NCI-H1092 (cell line): ENCODE measurements at places on chromosomes 12 and 14.

GRCh38 chr14:24430143-24430681, 458 bp downstream of the KHNYN start:
- no peak for DNase-seq

DNA sequence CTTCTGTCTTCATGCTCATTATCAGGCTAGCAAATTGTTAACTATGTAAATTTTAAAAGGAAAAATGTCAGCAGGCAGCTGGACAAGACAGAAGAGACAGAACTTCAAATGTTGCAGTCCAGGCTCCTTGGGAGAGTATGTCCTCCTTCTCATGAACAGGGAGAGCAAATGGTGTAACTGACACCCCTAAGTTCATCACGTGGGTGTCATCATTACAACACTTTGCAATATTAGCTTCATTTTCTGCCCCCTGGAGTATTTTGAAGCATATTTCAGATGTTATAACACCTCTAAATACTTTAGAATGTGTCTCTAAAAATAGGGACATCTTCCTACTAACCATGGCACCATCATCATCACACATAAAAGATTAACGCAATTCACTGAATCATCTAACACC, 62.1 kb downstream of the ZNF664 start:
- no peak for DNase-seq

GRCh38 chr12:67578976-67579661, 69.4 kb upstream of the DYRK2 start:
- no peak for DNase-seq

DNA sequence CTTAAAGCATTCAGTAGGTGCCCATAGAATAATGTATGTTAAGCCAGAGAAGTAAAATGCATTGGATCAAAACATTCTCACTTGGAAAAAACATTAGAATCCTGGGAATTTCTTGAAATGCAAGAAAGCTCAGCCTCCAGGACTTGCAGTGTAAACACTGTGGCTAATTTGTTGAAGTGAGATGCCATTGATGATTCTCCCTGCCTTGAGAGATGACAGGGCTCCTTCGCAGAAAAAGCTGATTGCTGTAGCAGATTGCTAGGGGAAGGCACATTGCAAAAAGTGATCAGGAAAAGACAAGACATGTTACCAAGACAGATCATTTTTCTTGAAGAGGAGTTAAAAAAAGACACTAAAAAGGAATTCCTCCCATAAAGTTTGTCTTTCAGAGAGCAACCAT, 204.2 kb upstream of the HMGA2 start:
- DNase-seq = no peak

- DNase-seq = no peak
Observed at GRCh38 chr14:67429510-67430205, 17.7 kb upstream of the PLEK2 start.

- no peak for DNase-seq
Observed at GRCh38 chr14:100408350-100409002, 85.3 kb downstream of the SLC25A47 start.

GRCh38 chr12:81953541-81953940, 194.4 kb upstream of the PPFIA2 start:
- DNase-seq = no peak

DNA sequence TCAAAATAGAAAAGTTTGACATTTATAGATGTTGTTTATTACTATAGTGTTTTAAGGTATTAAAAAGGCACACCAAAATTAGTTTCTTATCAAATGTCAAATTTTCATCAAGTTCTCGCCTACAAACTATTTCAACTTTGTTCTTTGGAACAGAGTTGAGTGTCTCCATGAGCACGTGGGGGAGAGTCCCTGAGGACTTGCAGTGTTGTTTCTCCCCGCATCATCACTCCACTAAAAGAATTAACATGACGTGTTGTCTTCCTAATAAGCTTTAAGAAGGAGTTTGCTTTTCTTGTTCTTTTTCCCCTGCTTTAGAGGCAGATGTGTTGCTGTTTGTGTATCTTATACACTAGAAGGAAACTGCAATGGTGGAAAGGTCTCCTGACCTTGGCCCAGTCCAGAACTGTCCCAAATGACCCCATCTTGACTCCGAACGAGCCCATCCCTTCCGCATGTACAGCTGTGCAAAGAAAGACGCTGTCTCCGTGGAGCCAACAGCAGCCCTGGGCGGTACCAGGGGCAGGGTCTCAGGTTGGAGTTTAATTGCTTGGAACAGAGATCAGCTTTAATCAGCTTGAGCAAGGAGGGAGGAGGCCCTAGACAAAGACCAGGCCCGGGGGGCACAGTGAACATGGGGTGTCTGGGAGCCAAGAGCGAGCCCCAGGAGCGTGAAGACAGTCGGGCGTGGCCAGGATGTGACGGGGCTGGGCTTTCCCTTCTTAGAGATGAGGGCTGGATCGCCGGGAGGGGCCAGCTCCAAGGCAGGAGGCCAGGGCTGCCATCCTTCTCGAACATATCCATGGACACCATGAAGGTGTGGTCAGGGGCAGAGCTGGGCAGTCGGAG, 215.4 kb upstream of the RTL1 start:
- no peak for DNase-seq

DNA sequence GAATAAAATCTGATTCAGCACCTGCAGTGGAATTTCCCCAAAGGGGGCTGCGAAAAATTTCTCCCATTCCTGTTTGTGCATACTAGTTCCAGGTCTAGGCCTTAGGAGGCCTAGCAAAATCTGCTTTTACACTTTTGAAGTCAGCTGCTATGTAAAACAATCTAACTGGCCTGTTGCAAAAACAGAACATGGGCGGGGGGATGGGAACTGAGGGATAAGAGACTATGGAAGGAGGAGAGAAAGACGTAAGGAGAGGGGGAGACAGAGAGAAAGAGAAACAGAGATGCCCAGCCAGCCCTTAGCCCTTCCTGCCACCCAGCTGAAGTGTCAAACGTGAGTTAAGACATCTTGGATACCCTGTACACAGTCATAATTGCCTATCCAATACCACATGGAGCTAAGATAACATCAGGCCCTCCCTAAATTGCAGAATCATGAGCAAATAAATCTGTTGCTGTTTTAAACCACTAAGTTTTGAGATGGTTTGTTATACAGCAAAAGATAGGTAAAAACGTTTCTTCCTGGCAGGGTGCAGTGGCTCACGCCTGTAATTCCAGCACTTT, 45.6 kb downstream of the SPTLC2 start:
- DNase-seq = no peak

DNA sequence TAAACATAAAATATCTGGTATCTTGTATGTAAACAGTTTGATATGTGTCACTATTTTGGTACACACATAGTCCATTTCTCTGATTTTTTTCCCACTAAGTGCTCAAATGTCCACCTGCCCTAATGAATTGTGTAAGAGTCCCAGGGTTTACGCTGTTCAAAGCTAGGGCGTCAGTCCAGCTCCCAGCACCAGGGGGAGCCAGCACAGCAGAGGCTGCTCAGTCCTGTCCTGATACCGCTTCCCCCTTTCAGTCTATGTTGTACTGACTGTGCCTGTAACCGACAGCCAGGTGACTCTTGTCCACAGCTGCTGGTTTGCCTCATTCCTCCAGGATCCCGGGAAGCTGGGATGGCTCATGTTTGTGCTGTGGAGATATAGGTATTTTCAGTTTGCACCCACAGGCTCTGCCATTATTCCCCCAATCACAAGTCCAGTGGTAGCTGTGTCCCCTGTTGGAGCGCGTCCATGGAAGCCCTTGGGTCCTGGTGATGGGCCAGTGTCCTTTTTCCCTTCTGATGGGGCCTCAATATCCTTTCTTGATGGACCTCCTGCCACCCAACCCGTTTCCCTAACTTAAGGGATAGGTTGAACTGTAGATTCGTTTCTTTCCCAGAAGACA, 242.0 kb downstream of the NEDD1 start:
- DNase-seq = no peak

DNA sequence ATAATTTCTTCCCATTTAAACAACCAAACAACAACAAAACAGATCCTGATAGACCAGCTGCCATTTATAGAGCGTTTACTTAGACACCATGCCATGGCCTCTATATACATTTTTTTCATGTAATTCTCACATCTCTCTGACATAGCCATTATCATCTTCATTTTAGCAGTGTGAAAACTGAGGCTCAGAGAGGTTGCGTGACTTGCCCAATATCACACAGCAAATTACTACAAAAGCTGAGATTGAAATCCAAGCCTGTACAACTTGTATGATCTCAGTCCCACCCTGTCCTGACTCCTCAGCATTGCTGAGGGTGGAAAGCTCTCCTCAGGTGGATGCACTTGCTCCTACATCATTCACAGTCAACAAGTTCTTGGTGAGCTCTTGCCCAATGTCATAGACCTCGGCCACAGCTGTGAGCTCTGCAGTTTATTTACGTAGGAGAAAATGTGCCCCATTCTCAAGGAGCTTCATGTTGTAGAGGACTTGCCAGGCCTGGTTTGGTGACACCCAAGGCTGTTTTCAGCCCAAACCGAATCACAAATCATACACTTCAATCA, 55.5 kb downstream of the CRACR2A start:
- DNase-seq = no peak

DNA sequence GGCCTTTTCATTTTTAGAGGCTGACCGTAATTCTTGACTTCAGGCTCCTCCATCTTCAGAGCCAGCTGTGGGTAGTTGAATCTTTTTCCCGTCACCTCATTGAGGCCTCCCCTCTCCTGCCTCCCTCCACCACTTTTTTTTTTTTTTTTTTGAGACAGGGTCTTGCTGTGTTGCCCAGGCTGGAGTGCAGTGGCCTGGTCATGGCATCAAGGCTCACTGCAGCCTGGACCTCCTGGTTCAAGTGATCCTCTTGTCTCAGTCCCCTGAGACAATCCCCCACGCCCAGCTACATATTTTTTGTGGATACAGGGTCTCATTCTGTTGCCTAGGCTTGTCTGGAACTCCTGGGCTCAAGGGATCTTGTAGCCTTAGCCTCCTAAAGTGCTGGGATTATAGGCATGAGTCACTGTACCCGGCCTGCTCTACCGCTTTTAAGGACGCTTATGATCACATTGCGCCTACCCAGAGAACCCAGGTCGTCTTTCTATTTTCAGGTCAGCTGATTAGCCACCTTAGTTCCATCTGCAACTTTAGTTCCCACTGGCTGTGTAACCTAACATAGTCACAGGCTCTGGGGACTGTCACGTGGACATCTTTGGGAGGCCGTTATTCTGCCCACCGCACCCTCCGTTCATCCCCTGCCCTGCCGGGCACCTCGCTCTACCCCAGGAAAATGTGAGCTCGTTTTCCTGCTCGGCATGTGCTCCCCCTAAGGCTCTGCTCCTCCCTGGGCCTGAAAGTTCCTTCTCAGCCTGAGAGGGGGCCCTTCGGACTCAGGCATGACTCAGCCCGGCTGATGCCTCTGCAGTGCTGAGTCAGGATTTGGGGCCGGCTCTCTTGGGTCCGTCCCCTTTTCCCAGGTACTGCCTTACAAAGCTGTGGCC, 13.4 kb downstream of the TNFAIP2 start:
- DNase-seq = no peak

- no peak for DNase-seq
Observed at GRCh38 chr14:71932229-71932981, at the start of gene RGS6. RGS6 (plus strand) TSS chr14:71932429.

DNA sequence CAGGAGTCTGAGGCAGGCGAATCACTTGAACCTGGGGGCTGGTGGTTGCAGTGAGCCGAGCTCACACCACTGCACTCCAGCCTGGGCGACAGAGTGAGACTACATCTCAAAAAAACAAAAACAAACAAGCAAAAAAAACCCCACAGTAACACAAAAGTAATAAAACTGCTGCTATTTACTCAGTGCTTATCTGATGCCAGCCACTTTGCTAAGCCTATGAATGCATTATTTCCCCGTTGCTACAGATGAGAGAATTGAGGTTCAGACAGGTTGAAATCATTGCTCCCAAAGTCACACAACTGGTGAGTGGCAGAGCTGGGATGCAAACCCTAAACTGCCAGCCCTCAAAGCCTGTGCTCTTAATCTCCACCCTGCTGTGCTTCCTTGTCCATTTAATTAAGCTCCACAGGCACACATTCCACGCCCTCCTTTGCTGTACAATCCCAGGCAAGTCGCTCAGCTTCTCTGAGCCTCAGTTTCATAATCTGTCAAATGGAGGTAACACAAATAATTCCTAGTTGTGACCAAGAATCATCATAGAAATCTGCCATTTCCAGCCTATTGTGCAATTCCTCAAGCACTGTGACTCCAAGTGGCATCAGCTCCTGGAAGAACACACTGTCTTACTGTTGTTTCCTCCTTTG, 5.7 kb upstream of the OAS3 start:
- no peak for DNase-seq

GRCh38 chr12:12943586-12944260, 8.2 kb downstream of the GPRC5D start:
- DNase-seq = no peak

DNA sequence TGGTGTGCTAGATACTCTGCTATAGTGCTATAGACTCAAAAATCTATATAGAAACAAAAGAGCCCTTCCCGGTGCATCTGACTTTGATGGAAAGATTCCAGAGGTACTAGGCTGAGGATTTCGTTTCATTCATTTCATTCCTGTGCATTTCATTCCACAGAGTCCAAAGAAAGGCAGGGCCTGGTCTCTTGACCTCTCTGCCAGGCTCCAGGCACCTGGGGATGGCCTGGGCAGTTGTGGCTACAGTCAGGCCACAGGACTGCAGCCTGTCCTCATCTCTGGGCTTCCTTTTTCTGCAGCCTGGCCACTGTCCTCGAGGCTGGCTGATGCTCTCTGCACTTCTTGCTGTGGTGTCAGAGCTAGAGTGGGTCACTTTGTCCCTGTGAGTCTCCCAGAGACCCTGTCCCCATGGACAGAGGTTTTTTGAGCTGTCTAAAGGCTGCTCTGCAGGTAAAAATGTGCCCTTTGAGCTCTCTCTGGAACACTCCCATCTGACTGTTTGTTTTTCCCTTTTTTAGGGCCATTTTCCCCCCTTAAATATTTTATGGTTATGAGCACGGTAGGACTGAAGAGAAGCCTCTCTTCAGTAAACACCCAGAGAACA, 3.2 kb upstream of the VDR start:
- DNase-seq = no peak

GRCh38 chr12:19695244-19696098, 256.2 kb downstream of the AEBP2 start:
- no peak for DNase-seq

GRCh38 chr12:3661028-3661427, 91.9 kb downstream of the CRACR2A start:
- no peak for DNase-seq

GRCh38 chr14:102849526-102850379, 72.5 kb downstream of the TRAF3 start:
- peak; percentile 58 for DNase-seq

DNA sequence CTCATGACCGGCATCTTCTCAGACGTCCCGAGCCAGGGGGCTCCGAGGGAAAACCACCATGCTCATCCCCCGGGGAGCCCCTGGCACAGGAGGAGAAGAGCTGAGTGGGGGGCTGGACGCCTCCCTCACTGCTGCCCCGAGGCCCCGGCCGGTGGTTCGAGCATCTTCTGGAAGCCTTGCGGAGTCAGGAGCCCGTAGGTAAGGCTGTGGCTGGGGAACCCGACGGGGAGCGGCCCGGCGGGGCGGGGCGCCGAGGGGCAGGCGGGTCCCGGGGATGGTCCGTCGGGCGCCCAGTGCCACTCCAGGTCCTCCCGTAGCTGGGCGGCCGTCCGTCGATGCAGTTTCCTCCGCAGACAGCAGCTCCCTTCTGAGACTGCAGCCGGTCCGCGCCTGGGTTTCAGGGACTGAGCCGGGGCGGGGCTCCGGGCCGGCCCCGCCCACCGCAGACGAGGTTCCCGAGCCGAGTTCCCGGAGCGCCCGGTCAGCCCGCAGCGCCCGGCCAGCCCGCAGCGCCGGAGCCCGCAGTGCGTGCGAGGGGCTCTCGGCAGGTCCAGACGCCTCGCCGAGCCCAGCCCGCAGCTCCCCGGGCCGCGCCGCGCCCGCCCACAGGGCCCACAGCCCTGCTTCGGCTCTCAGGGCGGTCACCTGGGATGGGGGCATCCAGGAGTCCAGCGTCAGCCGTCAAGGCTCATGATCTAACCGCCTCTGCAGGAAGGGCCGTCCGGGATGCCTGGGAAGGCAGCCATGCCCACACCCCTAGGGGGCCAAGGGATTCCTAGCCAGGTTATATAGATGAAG, at the start of gene PGF:
PGF (minus strand) TSS at position 369 of the 798 bp plus-strand sequence; CDS start at position 14, 355 bp downstream.
- no peak for DNase-seq
